IMR-90 (cell line): ENCODE measurements at places on chromosomes 5 and 9. TPM values are rescaled to one million over a fixed set of nuclear protein-coding genes. Genes with fewer than 3 reads are reported as not detected.

DNA sequence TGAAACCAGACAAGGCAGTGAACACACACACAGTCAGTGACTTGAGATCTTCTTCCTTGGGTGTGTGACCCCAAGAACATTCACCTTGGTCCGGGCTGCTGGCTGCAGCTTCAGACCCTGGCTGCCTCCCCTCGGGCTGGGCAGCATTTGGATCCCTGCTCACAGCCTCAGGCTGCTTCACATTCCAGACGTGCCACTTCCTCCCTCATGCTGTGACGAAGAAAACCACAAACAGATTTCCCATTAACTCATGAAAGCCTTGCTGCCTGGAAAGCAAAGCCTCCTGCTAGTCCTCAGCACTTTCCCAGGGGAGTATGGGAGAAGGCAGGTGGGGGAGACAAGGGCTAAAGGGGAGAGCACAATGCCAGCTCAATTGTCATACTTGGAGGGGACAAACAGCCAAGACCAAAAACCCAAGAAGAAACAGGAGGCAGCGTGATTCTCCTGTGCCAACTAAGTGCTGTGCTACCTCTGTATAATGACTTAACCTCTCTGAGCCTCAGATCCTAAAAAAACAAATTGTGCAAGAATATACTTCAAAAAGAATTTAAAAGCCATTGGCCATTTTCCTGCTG, 594.6 kb upstream of the BRINP1 start:
- H3K4me3 ChIP-seq = no peak overlapping the region
- H3K36me3 ChIP-seq = no peaks in the 10 kb centered on the region

GRCh38 chr5:154937186-154937717, 759 bp downstream of the GEMIN5 start:
- H3K4me1 ChIP-seq = peaks cover 2% of the 10 kb centered on the region
- peak; percentile 17 for DNase-seq
- no peak overlapping the region; the same call in 1 of the 2 replicates for H3K27ac ChIP-seq
- H3K4me3 ChIP-seq = peak overlapping the region; percentile 97

GRCh38 chr5:61811052-61811451, 479.0 kb downstream of the ZSWIM6 start:
- H3K4me1 ChIP-seq = no peaks in the 10 kb centered on the region
- H3K27me3 ChIP-seq = peaks cover 3% of the 10 kb centered on the region
- H3K36me3 ChIP-seq = no peaks in the 10 kb centered on the region
- DNase-seq = no peak

RASA1 gene
- total RNA-seq = 45.7 and 55.8 TPM in 2 replicates

- no peak overlapping the region for H3K4me3 ChIP-seq
- H3K27ac ChIP-seq = no peak overlapping the region
- peaks cover 7% of the 10 kb centered on the region for H3K4me1 ChIP-seq
- peaks cover 25% of the 10 kb centered on the region for H3K27me3 ChIP-seq
- no peaks in the 10 kb centered on the region for H3K36me3 ChIP-seq
- peak; percentile 36 for DNase-seq
These were observed 65.9 kb downstream of the PPARGC1B start for GRCh38 chr5:149796030-149796429.

DNA sequence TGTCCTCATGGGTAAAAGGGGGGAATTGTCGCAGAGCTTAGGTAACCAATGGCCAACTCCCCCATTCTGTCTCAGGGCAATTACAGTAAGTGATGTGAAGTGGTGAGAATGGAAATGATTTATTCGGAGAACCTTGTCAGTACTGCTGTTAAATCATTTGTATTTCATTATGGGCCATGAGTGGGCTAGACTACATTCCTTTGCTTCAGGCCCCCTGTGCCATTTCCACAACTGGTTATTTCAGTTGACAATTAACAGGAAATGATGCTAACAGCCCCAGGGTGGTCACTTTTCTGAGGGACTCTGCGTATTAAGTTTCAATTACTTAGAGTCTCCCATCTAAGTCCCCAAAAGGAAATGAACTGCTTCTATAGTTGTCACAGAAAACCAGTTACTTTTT, 653.7 kb downstream of the CCDC171 start:
- peaks cover 19% of the 10 kb centered on the region for H3K4me1 ChIP-seq
- no peak for DNase-seq
- H3K4me3 ChIP-seq = no peak overlapping the region
- H3K27ac ChIP-seq = no peak overlapping the region

- no peak overlapping the region for H3K27ac ChIP-seq
- no peak for DNase-seq
- H3K4me1 ChIP-seq = peaks cover 3% of the 10 kb centered on the region
These were observed 40.2 kb downstream of the RASA1 start for GRCh38 chr5:87307796-87308423.

DNA sequence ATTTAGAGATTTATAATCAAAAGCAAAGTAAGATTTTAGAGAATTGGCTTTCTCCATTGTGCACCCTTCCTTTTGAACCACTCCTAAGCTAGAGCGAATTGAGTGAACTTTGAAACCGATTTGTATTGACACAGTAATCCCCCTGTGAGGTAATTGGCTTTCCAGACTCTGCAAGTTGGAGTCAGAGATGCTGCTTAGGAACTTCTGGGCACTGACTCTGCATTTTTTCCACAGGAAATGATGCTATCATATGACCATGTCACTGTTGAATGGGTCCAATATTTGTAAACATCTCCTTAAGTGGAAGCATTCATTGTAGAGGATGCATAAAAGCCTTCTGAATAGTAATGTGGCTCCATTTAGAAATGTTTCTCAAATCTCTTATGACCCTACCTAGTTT, 394.4 kb upstream of the ZNF608 start:
- peaks cover 2% of the 10 kb centered on the region for H3K4me1 ChIP-seq
- peak; percentile 93 for DNase-seq
- no peak overlapping the region for H3K4me3 ChIP-seq
- no peak overlapping the region for H3K27ac ChIP-seq
- no peaks in the 10 kb centered on the region for H3K36me3 ChIP-seq

DNA sequence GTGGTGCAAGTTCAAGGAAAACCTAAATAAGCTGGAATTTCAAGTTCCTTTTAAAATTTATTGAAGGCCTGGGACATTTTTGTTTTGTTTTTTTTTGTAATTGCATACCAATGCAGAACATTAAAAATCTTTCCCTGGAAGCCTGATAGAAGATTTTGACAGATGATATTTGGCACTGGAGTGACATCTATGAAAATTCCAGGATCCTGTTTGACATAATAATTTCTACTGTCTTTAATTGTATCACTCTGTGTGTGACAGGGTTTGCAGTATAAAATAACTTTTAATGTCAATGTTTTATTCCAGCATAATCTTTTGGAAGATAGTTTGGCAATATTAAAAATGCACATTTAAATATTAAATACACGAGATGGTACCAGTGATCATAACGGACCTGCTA, 514.2 kb upstream of the ACO1 start:
- no peak overlapping the region for H3K4me3 ChIP-seq
- H3K36me3 ChIP-seq = no peaks in the 10 kb centered on the region
- H3K27ac ChIP-seq = no peak overlapping the region
- no peaks in the 10 kb centered on the region for H3K27me3 ChIP-seq
- no peaks in the 10 kb centered on the region for H3K4me1 ChIP-seq
- no peak for DNase-seq

LCN15 gene
- total RNA-seq = not detected in 2 replicates

DNA sequence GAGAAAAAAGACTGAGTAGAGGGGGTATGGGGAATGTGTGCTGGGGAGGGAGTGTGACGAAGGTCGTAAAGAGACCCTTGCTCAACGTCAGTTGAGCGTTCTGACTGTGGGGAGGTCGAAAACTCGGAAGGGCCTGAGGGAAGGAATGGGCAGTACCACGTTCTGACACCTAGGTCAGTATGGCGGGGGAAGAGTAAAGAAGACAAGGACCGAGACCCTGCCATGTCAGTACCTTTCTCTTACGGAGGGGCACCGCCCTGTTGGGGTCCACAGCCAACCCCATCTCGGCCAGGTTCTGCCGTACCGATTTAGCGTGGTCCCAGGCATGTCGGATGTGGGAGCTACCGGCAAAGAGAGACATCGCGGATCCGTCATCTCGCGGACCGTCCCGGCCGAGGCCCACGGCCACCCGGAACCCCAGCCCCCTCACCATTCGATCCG, 375 bp downstream of the NOP16 start:
- peaks cover 37% of the 10 kb centered on the region for H3K36me3 ChIP-seq
- H3K4me1 ChIP-seq = no peaks in the 10 kb centered on the region
- H3K27ac ChIP-seq = peak overlapping the region; percentile 47

- H3K4me1 ChIP-seq = no peaks in the 10 kb centered on the region
- DNase-seq = no peak
- H3K27me3 ChIP-seq = 0 out of 2 replicates have a peak, but pooled peaks cover 2% of the 10 kb centered on the region
- no peak overlapping the region for H3K27ac ChIP-seq
- H3K4me3 ChIP-seq = no peak overlapping the region
- no peaks in the 10 kb centered on the region for H3K36me3 ChIP-seq
These were observed 519.8 kb downstream of the TLE4 start for GRCh38 chr9:80091526-80091925.

IFNA13 gene
- not detected in 2 replicates for total RNA-seq

FAM200C gene
- total RNA-seq = 6.3 and 6.7 TPM in 2 replicates

- no peaks in the 10 kb centered on the region for H3K27me3 ChIP-seq
- peaks cover 76% of the 10 kb centered on the region for H3K36me3 ChIP-seq
- H3K4me1 ChIP-seq = peaks cover 8% of the 10 kb centered on the region; the same call in 1 of the 2 replicates
- peak overlapping the region; percentile 4; the same call in 1 of the 2 replicates for H3K27ac ChIP-seq
- peak; percentile 83 for DNase-seq
These were observed 15.1 kb downstream of the GPSM1 start for GRCh38 chr9:136342181-136343120.

PRUNE2 gene
- 1.4 and 1.6 TPM in 2 replicates for total RNA-seq

GABBR2 gene
- total RNA-seq = 19.4 and 20.3 TPM in 2 replicates

DNA sequence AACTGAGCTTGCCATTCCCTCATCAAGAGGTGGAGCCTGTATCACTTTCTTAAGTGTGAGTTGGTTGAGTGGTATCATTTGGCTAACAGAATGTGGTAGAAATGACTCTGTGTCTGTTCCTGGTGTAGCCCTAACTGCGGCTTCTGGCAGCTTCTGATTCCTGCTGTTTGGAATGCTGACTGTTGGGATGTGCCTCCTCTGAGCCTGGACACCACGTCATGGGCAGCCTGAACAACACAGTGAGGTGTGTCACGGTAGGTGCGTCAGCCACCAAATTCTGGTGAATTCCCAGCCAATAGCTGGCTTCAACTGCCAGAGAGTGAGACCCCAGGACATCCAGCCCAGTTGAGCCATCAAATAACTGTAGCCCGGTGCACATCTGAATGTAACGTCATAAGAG, 6.1 kb upstream of the C9orf152 start:
- H3K27ac ChIP-seq = no peak overlapping the region
- peaks cover 5% of the 10 kb centered on the region for H3K27me3 ChIP-seq
- H3K36me3 ChIP-seq = no peaks in the 10 kb centered on the region
- no peak overlapping the region for H3K4me3 ChIP-seq
- DNase-seq = peak; percentile 30
